ENCODE measurements at places on chromosomes 5 and 9.

GRCh38 chr5:95842854-95843544, 20.5 kb upstream of the GLRX start:
- peak; percentile 76 for DNase-seq

- DNase-seq: no peak
Observed at GRCh38 chr9:7375013-7375511, 424.5 kb downstream of the DMAC1 start.

GRCh38 chr5:30034870-30035269, 1158.6 kb upstream of the CDH6 start:
- no peak for DNase-seq

- no peak for DNase-seq
Observed at GRCh38 chr5:154587123-154588026, 109.3 kb upstream of the HAND1 start.

DNA sequence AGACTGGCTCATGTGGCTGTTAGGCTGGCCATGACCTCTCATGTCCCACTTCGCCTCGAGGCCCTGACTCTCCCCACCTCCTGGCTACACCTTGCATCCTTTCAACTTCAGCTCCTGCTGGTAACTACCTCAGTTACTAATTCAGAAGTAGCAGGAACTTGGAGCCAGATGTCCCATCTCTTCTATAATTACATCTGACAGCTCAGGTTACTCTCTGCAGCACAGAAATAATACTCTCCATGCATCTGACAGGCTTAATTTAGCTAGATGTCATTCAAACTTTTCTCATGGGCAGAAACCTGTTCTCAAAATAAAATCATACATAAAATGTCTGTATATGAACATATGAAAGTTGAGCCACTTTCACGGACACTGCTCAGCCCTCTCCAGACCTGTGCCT, 92.2 kb upstream of the IL33 start:
- DNase-seq: no peak

- no peak for DNase-seq
Observed at GRCh38 chr9:107888773-107889227, 399.2 kb upstream of the KLF4 start.

- DNase-seq: peak; percentile 28
Observed at GRCh38 chr9:37301042-37301853, 121.2 kb upstream of the GRHPR start.
